Ecto neural progenitor cell (in vitro differentiated cells): ENCODE measurements at places on chromosomes 2 and 18.
A peak's percentile ranks its signal among the peaks of the same experiment; 100 is the strongest.

GRCh38 chr18:57776767-57777166, 26.3 kb downstream of the ATP8B1 start:
- no peak for DNase-seq

GRCh38 chr2:241943961-241944575, 74.5 kb downstream of the RTP5 start:
- DNase-seq: no peak

GRCh38 chr2:62938126-62938525, 112.5 kb upstream of the OTX1 start:
- no peak for DNase-seq

GRCh38 chr2:43810452-43810851, 28.2 kb downstream of the ABCG5 start:
- no peak for DNase-seq

GRCh38 chr2:19496646-19497045, 138.2 kb upstream of the OSR1 start:
- no peak for DNase-seq

GRCh38 chr2:96887493-96888012, 17.7 kb upstream of the SEMA4C start:
- DNase-seq: no peak

DNA sequence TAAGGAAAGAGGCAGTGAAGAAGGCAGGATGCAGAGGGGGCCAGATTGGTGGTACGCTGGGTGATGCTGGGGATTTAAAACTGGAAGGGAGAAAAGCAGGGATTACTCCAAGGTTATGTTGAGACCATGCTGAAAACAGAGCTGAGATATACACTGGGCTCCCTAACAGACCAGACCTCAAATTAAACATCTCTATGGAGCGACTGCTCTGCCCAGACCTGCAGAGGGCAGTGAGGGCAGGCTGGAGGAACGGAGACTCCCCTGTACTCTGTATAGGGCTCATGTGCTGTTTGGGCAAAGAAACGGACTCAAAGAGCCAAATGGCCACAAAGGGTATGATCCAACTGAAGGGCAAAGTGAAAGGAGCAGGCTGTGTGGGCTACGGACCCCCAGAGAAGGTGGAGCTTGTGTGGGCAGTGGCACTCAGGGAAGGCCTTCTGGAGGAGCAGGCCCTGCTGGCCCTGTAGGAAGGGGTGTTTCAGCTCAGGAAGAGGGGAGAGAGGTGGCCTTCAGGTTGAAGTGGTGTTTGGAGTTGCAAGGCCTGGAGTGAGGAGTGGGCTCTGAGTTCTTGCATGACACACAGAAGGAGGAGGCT, 4.8 kb upstream of the CELF4 start:
- peak; percentile 48 for DNase-seq

GRCh38 chr2:15271276-15271675, 289.9 kb downstream of the NBAS start:
- no peak for DNase-seq

DNA sequence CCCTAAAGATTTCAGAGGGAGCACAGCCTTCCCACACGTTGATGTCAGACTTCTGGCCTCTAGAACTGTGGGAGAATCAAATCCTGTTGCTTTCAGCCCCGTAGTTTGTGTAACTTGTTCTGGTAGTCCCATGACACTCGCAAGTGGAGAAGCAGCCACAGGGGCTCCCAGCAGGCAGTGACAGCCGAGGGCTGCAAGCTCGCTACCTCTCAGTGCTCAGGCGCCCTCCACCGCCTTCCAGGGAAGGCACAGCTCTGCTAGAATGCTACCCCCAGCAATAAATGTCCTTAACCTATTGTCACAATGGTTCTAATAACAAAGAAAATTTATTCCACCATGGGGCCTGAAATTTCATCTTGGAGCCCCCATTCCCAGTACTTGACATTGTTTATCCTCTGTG, 143.1 kb upstream of the ZNF236 start:
- no peak for DNase-seq

DNA sequence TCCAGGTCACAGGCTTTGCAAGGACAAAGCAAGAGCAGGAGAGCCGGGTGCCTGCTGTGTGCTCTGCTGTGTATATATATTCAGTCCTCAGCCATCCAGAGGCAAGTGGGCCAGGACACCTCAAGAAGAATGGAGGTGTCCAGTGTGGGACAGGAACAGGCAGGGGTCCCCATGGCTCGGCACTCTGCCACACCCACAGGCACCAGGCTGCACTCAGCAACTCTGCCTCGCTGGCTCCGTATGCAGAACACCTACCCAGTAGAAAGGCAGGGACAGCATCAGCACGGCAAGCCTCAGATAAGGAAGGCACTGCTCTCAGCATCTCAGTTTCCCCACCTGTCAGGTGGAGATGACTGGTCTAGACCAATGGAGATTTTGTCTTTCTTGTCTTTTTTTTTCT, 57.8 kb downstream of the DNMT3A start:
- no peak for DNase-seq

GRCh38 chr2:36780231-36780839, 83.8 kb downstream of the VIT start:
- DNase-seq: no peak

DNA sequence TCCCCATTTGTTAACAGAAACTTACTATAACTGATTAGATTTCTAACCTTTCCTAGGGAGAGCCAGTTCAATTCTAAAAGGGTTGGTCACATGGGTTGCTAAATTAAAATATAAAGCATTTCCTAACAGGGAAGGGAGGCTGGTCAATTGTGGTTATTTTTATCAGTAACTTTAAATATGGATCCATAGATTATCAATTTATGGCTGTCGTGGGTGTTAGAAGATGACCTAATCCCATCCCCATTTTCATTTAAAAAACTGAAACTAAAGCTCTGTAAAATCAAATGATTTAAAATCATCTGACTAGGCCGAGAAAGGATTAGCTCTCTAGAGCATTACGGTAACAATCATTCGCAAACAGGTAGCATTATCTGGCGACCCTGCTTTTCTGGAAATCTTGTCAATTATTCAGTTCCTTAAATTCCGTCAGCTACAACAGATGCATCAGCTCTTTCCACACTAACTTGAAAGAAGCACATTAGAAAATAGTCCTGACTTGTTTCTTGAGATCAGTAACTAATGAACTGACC, 953 bp upstream of the HNRNPA3 start:
- DNase-seq: no peak

DNA sequence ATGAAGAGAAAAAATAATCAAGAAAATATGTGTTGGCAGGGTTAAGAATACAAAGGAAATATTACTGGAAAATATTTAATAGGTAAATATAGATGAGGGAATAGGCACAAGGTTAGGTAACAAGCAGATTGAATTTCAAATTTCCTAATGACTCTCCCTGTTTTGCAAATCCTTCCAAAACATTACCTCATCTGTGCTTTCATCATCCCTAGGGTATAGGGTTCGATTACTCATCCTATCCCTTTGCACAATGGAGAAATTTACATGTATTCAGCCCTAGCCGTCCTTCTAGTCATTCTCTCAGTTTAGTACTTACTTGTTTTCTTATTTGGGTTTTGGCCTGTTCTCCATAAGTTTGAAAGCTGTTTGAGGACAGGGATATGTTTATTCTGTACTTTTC, 864.6 kb upstream of the FSHR start:
- DNase-seq: no peak
